ENCODE measurements at places on chromosomes 7 and 10.
A peak's percentile ranks its signal among the peaks of the same experiment; 100 is the strongest.

GRCh38 chr10:97827702-97828291 is 21.8 kb upstream of the GOLGA7B start:
- DNase-seq, result peak; percentile 66

- no peak for DNase-seq
Observed at GRCh38 chr7:101707587-101707986, 78.5 kb upstream of the MYL10 start.

DNA sequence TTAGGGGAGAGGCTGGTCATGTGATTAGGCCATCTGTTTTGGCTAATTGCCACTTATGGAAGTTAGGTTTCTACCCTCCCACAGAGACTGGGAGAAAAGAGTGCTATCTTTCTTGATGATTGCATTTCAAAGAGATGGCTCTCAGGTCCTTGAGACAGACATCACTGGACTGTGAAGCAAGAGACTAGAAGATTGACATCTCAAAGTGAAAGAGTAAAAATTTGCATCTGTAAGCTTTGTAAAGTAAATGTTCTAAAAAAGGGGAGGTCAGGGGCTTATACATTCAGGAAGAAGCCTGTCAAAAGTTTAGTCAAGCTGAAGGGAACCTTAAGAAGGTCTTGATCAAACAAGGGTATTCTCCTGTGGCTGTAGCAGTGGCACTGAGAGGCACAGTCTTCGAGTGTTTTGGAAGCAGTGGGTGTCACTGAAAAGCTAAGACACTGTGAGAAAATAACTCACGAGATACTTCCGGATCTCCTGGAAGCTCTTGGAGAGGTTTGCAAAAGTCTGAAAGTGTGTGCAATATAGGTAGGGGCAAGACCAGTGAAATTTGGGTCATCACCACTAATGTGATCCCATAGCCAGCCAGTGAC is 342.1 kb downstream of the PHF14 start:
- DNase-seq, result no peak

- no peak for DNase-seq
Observed at GRCh38 chr7:111256391-111256790, 165.5 kb downstream of the LRRN3 start.

- no peak for DNase-seq
Observed at GRCh38 chr10:89879121-89879520, 177.7 kb downstream of the KIF20B start.

- no peak for DNase-seq
Observed at GRCh38 chr10:48496105-48496830, 108.6 kb downstream of the ARHGAP22 start.

DNA sequence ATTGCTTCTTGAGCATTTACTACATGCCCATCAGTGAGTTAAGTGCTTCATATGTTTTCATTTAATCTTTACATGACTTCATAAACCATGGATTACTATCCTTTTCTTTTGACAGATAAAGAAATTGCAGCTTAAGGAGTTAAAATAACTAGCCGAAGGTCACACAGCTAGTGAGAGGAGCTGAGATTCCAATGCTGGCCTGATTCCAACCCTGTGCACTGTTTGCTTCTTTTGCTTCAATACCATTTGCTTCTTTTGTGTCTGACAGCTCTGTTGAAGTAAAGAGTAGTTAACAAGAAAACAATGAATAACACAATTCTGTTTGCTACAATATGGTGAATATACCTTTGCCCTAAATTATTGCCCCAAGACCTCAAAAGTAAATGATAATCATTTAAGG is 132.4 kb downstream of the GRM3 start:
- DNase-seq, result no peak

DNA sequence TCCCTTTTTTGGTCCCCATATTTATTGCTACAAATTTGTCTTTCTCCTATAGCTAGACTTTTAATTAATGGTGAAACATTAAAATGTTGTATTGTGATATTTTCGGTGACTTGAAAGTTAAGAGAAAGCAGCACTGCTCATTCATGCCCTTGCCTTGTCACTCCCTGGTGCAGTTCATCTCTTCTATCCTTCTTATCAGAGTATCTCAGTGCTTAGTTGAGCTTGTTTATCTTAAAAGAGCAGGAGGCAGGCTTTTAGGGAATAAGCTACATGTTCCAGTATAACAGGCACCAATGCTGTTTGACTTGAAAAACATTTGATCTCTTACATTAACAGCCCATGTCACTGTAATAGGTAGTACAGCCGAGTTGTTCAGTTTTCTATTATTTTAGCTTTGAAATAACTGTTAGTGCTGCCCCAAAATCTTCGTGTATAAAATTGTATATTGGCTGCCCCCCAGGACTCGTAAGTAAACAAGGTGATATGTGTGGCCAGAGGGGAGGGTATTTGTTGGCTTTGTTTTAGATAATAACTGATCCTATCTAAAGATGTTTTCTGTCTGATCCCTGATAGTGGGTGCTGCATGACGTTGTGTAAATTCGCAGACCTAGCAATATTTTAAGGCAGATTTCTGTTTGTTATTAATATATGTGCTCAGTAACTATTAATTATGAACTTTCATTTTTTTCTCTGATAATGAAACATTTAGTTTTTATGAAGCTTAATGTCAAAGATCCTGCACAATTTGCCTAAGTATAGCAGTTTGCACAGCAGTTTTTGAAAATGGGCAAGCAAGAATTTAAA is 96.5 kb downstream of the BTRC start:
- no peak for DNase-seq

GRCh38 chr7:38179776-38180226 is 1.8 kb downstream of the STARD3NL start:
- DNase-seq, result no peak

- DNase-seq, result no peak
Observed at GRCh38 chr7:137020351-137020750, 151.9 kb downstream of the CHRM2 start.

- no peak for DNase-seq
Observed at GRCh38 chr10:116097239-116097784, 175.7 kb downstream of the GFRA1 start.

- DNase-seq, result no peak
Observed at GRCh38 chr7:18350678-18351077, 144.9 kb upstream of the HDAC9 start.

DNA sequence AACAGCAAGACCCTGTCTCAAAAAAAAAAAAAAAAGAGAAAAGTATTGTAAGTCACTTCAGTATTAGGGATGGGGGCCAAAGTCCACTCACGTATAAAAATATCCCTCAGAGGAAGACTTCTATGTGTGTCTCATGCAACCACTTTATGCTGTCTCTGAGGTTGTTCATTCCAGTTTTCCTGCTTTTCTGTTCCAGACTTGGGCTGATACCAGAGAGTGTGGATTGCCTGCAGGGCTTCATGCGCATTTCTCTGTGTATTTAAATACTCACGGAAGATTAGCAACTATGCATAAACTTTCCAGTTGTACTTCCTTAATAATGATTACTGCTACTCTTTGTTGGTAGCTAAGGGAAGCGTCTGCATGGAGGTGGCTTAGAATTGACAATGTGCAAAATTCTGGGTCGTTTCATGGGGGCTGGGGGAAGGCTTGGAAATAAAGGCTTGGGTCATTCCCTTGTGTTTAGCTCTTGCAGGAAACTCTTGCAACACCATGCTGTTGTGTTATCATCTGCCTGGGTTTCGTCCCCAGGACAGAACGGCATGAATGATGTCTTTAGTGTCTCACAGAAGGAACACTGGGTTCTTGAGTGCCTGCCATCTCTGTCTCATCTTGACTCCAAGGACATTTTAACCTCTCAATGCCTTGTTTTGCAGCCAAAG is 54.1 kb downstream of the KIAA1217 start:
- DNase-seq, result no peak

- DNase-seq, result no peak
Observed at GRCh38 chr10:133324857-133325260, 11.8 kb downstream of the CALY start.

GRCh38 chr7:115178835-115179234 is 256.9 kb downstream of the MDFIC start:
- no peak for DNase-seq

GRCh38 chr10:72541337-72541736 is 84.5 kb downstream of the MICU1 start:
- DNase-seq, result no peak

DNA sequence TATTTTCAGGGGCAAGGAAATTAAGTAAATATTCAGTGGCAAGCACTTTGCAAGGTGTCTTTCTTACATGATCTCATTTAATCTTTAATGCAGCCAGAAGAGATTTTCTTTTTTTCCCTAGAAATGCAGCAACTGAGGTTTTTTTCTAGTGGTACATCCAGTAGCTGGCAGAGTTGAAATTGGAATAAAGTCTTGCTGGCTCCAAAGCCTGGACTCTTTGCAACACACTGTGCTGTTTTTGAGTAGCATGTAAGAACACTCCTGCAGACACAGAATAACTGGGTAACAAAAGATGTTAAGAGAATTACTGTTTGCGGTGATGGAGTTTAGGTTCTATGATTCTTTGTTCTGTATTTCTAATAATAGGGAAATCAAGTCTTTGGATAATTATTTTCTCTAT is 123.6 kb downstream of the PON1 start:
- DNase-seq, result no peak

DNA sequence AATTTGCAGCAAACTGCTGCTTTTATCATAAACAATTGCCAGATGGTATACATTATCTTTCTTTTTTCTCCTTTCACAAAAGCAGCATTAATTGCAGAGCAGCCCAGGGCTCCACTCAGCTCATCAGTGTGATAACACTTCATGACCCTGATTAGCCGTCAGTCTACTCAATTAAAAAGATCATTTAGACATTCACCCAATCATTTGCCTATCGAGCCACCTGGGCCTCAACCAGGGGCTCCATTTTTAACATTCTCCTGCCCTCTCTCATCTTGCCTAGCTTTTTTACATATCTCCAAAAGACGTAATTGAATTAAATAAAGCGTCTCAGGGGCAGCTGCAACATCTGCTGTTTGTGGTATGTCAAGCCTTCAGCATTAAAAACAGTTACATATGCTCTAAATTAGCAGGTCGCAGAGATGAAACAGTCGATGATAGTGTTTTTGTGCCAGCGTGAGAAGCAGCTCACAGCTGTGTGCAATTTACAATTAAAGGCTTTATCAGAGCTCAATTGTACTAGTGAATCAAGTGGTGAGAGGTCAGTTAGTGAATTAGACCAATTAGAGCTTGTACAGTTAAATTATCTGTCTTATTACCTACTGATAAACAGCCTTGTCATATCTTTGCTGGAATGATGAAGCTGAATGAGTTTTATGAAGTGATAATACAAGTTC is 522.5 kb downstream of the ETV1 start:
- DNase-seq, result no peak

- no peak for DNase-seq
Observed at GRCh38 chr7:128788446-128789412, 3.0 kb upstream of the CCDC136 start.

GRCh38 chr10:118594392-118595063 is 920 bp downstream of the PRLHR start:
- DNase-seq, result peak; percentile 32

- no peak for DNase-seq
Observed at GRCh38 chr10:84613336-84614021, 285.1 kb downstream of the CCSER2 start.

DNA sequence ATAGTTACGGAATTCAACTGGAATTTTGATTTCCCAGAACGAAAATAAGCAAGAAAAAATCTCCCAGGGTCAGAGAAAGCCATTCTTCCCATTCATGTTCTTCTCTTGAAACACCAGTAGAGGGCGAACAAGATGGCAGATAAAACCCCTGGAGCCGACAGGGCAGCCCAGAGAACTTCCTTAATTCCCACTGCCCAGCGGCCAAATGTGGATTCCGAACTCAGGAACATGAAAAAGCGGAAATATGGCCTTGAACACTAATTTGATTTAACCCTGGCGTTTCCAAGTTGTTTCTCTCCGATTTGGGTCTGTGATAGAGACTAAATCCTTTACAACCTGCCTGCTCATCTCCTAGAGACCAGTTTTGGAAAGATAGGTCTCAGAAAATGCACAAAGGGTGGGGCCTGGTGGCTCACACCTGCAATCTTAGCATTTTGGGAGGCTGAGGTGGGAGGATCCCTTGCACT is 100.7 kb upstream of the WAC start:
- peak; percentile 88 for DNase-seq

DNA sequence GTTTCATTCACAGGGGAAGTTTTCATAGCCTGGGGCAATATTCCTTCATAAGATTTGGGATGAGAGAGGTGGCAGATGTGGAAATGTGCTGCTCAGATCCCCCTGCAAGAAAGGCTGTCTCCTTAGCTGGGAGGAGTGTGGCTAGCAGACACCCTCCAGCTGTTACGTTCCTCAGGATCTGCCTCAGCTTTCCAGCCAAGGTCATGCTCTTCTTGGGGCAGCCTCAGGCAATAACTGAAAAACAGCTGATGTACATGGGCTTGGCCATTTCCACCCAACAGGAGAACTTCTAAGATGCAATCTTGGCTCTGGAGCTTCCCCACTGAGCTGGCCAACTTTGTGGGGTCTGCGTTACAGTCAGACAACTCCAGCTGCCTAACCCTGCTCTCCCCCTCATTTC is 51.3 kb upstream of the SEPTIN7 start:
- peak; percentile 63 for DNase-seq

DNA sequence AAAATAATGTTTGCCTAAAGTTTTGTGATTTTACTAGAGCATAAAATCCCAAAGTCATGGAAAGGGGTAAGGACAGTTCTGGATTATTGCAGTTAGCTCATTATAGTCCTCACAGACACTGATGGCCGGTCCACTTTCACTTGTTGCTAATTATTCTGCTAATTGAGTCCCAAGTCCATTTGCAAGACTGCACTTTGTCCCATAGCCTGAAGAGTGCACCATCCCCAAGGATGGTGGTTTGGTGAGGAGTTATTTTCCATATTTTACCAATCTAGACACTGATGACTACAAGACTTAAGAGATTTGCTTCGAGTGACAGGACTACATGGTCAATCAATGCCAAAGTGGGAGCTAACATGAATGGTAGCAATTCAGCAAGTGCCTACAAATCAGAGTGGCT is 181.8 kb upstream of the CACNA2D1 start:
- no peak for DNase-seq

GRCh38 chr7:35866186-35866585 is 65.3 kb downstream of the SEPTIN7 start:
- DNase-seq, result no peak

GRCh38 chr10:75858339-75858738 is 426.9 kb downstream of the LRMDA start:
- DNase-seq, result no peak

DNA sequence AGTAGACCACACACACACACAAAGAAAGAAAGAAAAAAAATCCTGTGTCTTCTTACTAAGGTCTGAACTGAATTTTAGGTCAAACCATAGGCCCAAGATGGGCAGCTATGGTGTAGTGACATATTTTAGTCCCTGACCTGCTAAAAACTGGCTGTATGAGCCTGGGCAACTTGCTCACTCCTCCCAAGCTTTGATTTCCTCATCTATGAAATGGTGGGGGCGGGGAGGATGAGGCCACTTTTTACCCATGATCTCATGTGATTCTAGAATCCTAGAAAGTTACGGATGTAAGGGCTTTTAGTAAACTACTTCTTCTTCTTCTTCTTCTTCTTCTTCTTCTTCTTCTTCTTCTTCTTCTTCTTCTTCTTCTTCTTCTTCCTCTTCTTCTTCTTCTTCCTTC is 6.1 kb upstream of the CCL24 start:
- no peak for DNase-seq

- DNase-seq, result no peak
Observed at GRCh38 chr7:24549991-24550390, 23.3 kb upstream of the PALS2 start.

GRCh38 chr7:87543623-87544022 is 57.1 kb downstream of the ABCB1 start:
- DNase-seq, result no peak
